ENCODE measurements at places on chromosomes 11 and 22.

DNA sequence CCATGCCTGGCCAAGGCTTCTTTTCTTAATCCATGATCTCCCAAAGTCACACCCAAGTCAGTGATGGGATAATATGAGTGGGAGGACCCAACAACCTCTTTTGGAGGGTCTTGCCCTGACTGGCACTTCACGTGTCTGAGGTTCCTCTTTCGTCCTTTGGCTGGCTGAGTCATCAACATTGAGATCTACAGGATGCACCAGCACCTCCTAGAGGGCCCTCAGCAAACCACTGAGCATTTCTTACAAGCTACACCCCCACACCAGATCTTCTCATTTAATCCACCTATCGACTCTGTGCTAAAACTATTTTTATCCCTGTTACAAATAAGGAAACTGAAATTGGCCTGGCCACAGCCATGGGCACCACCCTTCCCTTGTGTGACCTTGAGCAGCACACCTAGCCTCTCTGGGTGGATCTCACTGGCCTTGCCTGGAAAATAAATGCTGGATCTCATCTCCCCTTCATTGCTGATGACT is 63.4 kb downstream of the FLI1 start:
- DNase-seq = peak; percentile 51

DNA sequence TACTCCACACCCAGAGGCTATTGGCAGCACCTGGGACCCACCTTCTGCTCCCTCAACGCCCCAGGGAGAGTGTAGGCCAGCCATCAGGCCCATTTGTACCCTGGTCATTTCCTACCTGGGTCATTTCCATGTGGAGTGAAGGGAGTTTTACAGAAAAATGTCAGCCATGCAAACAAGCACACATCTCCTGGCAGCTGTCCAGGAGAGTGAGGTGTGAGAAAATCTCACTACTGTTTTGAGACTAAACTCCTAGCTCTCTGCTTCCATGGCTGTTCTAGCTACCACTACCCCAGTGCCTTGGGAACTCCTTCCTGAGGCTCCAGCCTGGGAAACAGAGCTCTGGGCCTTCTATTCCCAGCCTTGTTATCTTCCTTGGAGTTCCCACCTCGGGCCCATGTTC is 2.8 kb upstream of the TMPRSS13 start:
- DNase-seq = no peak

DNA sequence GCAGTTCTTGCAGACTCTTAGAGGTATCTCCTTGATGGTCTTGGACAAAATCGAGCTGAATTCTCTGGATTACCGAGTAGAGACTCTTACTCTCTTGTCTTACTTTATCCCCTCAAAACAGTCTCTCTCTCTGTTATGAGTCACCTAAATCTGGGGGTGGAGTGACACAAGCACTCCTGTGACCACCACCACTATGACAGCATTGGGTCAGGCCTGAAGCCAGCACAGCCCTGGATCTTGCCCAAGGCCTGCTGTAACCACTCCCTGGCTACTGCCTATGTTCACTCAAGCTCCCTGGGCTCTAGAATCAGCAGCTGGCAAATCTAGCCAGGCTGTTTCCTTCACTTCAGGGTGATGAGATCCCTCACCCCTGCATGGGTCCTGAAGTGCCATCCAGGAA is 662.5 kb downstream of the LUZP2 start:
- no peak for DNase-seq

DNA sequence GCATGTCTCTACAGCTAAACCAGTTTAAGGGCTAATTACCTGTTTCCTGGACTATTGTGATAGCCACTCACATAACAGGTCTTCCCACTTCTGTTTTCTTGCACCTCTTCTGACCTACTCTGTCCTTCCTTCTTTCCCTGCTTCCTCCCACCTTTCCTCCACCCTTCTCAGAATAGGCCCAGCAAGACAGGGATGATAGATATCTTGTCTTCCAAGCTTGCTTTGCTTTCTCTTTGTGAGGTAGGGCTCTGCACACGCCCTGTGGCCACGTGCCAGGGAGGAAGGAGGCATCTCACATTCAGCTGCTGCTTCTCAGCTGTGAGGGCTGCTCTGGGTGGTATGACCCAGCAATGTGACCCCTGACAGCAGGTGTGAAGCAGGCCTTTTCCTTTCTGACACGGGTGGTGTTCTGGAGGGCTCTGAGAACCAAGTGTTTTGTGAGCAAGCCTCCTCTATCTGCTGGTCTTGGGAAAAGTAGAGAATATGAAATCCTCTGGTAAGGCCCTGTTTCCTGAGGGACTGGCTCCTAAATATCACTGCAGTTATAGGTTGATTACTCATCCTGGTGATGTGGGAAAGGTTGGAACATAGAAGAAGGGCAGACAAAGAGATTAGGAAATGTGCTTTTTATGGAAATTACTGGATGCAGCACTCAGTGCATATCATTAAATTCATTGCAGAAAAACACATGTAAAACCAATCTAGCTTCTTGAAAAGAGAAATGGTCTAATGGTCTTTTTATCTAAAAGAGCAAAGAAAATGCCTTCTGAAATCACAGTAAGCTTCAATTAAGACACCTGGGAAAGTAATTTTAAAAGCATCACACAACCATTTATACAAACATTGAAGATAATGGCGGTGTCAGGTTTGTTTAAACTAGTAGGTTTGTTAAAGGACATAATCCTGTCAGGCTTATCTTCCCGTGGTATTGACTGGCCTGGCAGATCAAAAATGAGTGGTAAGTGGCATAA is 8.5 kb downstream of the AMOTL1 start:
- DNase-seq = no peak

GRCh38 chr22:28185130-28185529 is 266.1 kb upstream of the PITPNB start:
- no peak for DNase-seq

GRCh38 chr11:23233075-23233474 is 372.8 kb upstream of the CCDC179 start:
- DNase-seq = no peak

- no peak for DNase-seq
Observed at GRCh38 chr11:12777208-12777874, 103.1 kb downstream of the TEAD1 start.

- no peak for DNase-seq
Observed at GRCh38 chr11:78689585-78690153, 115.0 kb upstream of the NARS2 start.

- no peak for DNase-seq
Observed at GRCh38 chr11:35914816-35915215, 29.0 kb upstream of the LDLRAD3 start.

- no peak for DNase-seq
Observed at GRCh38 chr11:30009060-30009459, 7.8 kb downstream of the KCNA4 start.

DNA sequence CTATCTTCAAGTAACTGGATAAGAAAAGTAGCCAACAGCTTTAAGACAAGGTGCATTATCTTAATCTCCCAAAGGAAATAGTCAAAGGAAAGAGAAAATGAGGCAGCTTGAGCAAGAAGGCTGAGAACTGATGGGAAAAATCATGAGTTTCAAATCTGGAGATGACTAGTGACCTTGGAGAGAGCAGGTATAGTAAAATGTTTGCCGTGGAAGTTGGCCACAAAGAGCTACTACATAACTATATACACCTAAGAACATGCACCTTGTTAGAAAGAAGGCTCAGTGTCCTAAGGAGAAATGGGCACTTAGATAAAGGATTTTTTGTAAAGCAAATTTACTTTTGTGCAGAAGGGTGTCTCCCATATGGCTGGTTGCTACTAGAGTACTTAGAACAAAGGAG is 80.8 kb upstream of the FSHB start:
- DNase-seq = no peak

DNA sequence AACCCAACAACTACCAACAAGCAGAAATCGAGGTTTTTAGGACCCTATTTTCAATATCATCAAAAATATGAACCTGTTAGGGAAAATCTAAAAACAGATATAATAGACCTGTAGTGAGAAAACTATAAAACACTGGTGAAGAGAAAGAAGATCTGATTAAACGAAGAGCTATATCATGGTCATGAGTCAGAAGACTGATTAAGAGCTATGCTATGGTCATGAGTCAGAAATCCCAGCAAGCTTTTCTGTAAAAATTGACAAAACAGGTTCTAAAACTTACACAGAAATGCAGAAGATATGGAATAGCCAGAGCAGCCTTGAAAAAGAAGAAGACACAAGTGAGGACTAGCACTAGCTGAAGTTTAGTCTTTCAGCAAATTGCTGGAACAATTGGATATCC is 345.0 kb downstream of the TBC1D22A start:
- no peak for DNase-seq

GRCh38 chr11:128687321-128687720 is 6.6 kb upstream of the FLI1 start:
- no peak for DNase-seq

- DNase-seq = no peak
Observed at GRCh38 chr22:37186228-37186996, 1.6 kb downstream of the C1QTNF6 start.

- DNase-seq = no peak
Observed at GRCh38 chr22:46354176-46354992, 18.9 kb downstream of the TRMU start.

GRCh38 chr22:25485626-25486545 is 78.6 kb upstream of the GRK3 start:
- DNase-seq = no peak

DNA sequence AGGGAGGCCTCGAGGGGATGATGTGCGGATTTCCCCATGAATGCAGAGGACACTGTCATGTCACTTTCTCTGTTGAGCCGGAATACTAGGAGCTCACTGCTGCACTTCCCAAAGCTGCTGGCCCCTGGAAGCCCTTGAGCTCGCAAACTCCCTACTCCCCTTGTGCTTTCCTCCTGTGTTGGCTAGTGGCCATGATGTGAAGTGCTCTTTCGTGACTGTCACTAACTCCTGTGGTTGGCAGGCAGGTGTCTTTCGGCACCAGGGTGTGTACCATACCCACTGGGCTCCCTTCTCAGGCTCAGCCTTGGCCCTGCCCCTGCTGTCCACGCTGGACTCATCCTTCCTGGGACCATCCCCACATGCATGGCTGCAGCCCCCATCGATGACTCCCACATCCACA is 86.2 kb downstream of the BTBD10 start:
- no peak for DNase-seq

DNA sequence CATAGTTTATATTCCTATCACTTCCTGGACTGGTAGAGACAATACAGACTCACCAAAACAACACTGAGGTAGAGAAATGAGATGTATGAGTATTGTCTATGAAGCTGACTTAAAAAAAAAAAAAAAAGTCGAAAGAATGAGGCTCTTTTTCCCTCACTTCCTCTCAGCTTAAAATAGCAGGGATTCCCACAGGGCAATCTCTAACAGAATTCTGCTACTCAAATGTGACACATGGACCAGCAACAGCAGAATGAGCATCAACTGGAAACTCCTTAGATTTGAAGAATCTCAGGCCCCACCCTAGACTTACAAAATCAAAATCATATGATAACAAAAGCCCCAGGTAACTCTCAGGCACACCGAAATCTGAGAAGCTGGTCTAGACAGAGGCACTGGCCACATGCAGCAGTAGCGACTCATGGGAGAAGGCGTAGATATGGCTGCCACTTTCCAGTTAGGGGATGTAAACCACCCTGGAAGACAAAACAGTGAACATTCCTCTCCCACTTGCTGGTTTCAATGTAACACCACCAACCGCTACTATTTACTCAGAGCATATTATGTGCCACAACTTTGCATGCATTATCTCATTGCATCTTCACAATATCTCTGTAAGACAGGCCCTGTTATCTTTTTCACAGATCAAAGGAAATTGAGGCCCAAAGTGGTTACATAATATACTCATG is 128.0 kb downstream of the RBFOX2 start:
- no peak for DNase-seq

- DNase-seq = no peak
Observed at GRCh38 chr11:130148796-130149326, 10.7 kb upstream of the ST14 start.

GRCh38 chr22:30843245-30843644 is 125.3 kb downstream of the MORC2 start:
- DNase-seq = no peak

DNA sequence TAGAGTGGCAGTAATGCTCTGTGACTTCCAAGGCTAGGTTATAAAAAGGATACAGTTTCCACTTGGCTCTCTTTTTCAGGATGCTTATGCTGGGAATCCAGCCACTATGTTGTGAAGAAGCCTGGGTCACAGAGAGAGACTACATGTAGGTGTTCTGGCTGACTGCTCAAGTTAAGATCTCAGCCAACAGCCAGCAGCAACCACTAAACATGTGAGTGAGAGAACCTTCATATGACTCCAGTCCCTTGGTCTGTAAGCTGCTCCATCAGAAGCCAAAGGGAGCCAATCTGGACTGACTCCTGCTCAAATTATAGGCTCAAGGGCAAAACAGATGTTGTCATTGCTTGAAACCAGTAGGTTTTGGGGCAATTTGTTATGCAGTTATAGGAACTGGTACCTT is 162.7 kb downstream of the MAML2 start:
- no peak for DNase-seq

- no peak for DNase-seq
Observed at GRCh38 chr22:27990879-27991278, 71.8 kb upstream of the PITPNB start.

GRCh38 chr22:44336962-44337677 is 24.4 kb upstream of the SHISAL1 start:
- DNase-seq = no peak

DNA sequence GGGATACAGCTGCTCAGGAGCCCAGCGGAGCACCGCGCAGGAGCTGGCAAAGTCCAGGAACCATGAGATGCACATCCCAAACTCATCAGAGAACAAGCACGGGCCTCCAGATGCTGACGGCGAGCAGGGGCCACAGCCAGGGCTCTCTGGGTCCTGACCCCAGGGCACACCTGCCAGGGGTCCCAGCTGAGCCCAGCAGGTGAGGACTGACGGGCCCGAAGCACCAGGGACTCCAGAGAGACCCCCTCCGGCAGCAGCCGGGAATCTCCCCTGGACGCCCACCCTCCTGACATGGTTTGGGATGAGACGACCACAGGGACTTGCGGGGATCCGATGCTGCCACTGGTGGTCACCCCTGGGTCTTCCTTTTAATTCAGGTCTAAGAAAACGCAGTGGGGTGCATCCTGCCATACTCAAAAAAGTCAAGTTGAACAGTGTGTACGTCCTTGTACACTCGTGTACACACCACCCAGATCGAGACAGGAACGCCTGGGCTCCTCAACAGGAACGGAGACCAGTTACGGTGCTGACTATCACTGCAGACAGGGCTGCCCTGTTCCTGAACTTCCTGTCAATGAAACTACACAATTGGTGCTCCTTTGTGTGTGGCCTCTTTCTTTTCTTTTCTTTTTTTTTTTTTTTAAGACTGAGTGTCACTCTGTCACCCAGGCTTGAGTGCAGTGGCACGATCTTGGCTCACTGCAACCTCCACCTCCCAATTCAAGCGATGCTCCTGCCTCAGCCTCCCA is 21.9 kb downstream of the TTLL8 start:
- DNase-seq = no peak

- DNase-seq = no peak
Observed at GRCh38 chr11:20227631-20228030, 67.4 kb upstream of the DBX1 start.

DNA sequence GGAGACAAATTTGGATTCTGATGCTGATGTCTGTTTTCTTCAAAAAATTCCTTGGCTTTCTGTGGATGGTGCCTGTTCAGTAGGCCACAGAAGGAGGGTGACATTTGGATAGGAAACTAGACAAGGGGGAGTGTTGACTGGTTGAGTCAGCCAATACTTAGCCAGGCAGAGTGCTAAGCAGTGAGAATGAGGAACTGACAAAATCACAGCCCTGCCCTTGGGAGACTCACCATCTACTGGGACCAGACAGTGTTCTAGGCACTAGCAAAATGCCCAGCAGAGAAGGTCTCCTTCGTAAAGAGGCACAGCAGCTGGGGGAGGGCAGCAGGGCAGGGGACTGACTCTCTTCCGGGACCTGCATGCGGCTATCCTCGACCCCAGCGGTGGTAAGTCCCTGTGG is 190.2 kb downstream of the DSCAML1 start:
- DNase-seq = no peak
